Psoas muscle (tissue), 8 donors: ENCODE measurements at places on chromosomes 7 and 10. TPM values are rescaled to one million over a fixed set of nuclear protein-coding genes. Genes with fewer than 3 reads are reported as not detected.

The PON1 gene
- not detected for total RNA-seq

DNA sequence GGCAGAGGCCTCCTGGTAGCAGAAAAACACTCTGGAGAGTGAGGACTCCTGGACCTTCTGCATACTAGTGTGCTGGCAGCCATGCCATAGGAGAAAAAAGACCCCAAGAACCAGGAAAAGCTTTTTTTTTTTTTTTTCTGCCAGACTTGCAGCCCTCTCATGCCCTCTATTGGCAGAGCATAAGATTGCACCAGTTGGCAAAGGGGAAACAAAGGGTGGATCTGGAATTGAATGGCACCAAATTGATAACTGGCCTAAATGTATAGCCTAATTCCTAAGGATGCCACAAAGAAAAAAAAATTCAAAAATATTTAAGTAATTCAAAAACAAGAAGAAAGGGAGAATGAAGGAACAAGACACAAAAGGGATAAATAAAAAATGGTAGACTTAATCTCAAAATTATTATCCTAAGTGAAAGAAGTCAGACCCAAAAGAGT, 112.5 kb upstream of the GHITM start:
- no peak for DNase-seq
- no peak overlapping the region for H3K27ac ChIP-seq
- H3K4me1 ChIP-seq: no peaks in the 10 kb centered on the region
- H3K4me3 ChIP-seq: no peak overlapping the region
- no peaks in the 10 kb centered on the region for H3K27me3 ChIP-seq

DNA sequence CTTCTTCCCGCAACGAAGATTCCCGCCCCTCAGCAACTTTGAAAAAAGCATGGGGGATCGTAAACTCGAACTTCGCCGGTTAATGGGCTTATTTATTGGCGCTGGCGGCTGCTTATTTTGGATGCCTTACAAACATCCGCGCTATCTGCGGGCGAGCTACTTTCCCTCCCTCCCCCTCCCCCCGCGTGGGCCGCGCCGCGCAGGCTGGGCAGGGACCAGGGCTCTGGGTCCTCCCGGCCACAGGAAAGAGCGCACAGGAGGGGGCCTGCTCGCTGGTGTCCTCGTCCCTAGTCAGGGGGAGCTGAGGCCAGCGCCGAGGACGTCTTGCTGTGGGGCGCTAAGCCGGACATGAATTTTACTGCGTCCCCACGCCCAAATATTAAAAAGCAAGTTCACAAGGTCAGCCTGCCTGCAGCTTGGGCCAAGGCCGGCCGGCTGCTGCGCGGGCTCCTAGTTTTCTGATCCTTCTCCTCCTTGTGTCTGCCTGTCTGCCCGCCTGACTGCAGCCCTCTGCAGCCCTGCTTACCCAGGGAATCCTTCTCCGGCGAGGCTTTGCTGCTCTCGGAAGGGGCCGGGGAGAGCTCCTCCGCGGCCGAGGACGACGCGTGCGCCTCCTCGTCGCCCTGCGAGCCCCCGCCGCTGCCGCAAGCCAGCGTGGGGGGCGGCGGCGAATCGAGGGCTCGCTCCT, 1.2 kb downstream of the HOXA10 start:
- H3K4me1 ChIP-seq: peaks cover 17% of the 10 kb centered on the region
- peak; percentile 89 for DNase-seq
- H3K4me3 ChIP-seq: peak overlapping the region; percentile 79
- peak overlapping the region; percentile 92 for H3K27ac ChIP-seq

GRCh38 chr10:127527891-127528290, 21.2 kb upstream of the NPS start:
- no peak overlapping the region for H3K27ac ChIP-seq
- H3K36me3 ChIP-seq: no peaks in the 10 kb centered on the region
- H3K27me3 ChIP-seq: no peaks in the 10 kb centered on the region
- H3K4me3 ChIP-seq: no peak overlapping the region

- no peak for DNase-seq
- no peaks in the 10 kb centered on the region for H3K4me1 ChIP-seq
- H3K27ac ChIP-seq: no peak overlapping the region
- H3K36me3 ChIP-seq: no peaks in the 10 kb centered on the region
Measured at GRCh38 chr10:70616761-70617160, 14.2 kb upstream of the PRF1 start.
